ENCODE measurements at places on chromosomes 5 and 9. TPM values are rescaled to one million over a fixed set of nuclear protein-coding genes. Genes with fewer than 3 reads are reported as not detected.

DNA sequence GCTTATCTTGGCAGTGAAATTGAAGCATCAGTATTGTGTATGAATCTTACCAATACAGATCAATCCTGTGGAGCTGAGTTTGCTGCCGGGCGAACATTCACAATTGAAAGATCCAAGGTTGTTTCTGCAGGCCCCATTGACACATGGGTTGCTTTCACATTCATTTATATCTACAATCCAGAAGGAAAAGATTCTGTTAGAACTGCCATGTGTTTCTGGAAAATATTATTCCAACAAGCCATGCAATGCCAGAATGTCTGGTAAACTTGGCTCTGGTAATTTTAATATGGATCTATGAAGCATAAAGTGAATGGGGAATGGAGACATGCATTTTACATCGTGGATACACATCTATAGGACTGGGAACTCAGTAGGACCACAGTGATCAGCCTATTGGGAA, 180.8 kb downstream of the FBN2 start:
- no peaks in the 10 kb centered on the region for H3K4me1 ChIP-seq
- H3K27ac ChIP-seq = no peak overlapping the region
- H3K36me3 ChIP-seq = no peaks in the 10 kb centered on the region
- peaks cover 6% of the 10 kb centered on the region for H3K27me3 ChIP-seq

GRCh38 chr5:132180134-132180745, 47.4 kb downstream of the P4HA2 start:
- H3K36me3 ChIP-seq = no peaks in the 10 kb centered on the region
- H3K4me1 ChIP-seq = no peaks in the 10 kb centered on the region
- peak; percentile 69 for DNase-seq
- H3K27ac ChIP-seq = no peak overlapping the region
- no peaks in the 10 kb centered on the region for H3K27me3 ChIP-seq

- no peak overlapping the region for H3K27ac ChIP-seq
- DNase-seq = no peak
- H3K4me3 ChIP-seq = no peak overlapping the region
- no peaks in the 10 kb centered on the region for H3K36me3 ChIP-seq
Measured at GRCh38 chr9:81424431-81424830, 264.9 kb downstream of the TLE1 start.

CDO1 gene
- polyA plus RNA-seq = 3.1 TPM
